Amniotic stem cell (primary cell): ENCODE measurements at places on chromosomes 3 and 15.

GRCh38 chr3:183050706-183051105, 48.6 kb downstream of the MCCC1 start:
- DNase-seq, result no peak

- DNase-seq, result no peak
These were observed 52.5 kb upstream of the AMOTL2 start for GRCh38 chr3:134426660-134427181.

GRCh38 chr3:190101320-190102011, 19.2 kb downstream of the P3H2 start:
- DNase-seq, result no peak

DNA sequence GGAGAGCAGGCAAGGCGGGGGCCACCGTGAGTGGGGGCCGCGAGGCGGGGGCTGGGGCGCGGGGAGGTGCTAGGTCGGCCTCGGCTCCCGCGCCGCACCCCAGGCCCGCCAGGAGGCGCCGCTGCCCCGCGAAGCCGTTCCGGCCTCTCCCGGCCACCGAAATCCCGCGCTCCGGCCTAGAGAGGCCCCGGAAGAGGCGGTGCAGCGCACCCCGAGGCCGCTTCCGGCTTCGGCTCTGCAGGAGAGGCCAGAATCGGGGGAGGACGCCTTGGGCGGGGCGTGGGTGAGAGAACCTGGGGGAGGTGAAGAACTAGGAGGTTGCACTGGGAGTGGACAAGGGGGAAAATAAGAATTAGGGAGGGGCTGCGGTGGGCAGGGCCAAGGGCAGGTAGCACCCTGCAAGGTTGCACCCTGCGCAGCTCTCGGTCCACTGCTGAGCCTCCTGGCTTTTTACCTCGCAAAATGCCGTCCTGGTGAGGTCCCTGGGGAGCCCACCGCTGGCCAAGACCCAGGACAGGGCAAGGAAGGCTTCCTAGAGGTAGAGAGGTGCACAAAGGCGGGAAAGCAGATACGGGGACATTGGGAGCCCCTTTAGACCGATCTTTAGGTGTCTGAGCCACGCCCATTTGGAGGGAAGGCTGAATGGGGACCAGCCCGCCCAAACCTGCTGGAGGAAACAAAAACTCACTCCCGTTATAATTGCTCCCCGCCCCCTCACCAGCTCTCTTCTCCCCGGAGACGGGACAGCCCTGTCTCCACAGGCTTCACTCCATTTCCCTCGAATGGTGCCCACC, 8.4 kb upstream of the GNAI2 start:
- DNase-seq, result peak; percentile 70

GRCh38 chr3:132629928-132630327, 29.7 kb downstream of the ACAD11 start:
- no peak for DNase-seq

DNA sequence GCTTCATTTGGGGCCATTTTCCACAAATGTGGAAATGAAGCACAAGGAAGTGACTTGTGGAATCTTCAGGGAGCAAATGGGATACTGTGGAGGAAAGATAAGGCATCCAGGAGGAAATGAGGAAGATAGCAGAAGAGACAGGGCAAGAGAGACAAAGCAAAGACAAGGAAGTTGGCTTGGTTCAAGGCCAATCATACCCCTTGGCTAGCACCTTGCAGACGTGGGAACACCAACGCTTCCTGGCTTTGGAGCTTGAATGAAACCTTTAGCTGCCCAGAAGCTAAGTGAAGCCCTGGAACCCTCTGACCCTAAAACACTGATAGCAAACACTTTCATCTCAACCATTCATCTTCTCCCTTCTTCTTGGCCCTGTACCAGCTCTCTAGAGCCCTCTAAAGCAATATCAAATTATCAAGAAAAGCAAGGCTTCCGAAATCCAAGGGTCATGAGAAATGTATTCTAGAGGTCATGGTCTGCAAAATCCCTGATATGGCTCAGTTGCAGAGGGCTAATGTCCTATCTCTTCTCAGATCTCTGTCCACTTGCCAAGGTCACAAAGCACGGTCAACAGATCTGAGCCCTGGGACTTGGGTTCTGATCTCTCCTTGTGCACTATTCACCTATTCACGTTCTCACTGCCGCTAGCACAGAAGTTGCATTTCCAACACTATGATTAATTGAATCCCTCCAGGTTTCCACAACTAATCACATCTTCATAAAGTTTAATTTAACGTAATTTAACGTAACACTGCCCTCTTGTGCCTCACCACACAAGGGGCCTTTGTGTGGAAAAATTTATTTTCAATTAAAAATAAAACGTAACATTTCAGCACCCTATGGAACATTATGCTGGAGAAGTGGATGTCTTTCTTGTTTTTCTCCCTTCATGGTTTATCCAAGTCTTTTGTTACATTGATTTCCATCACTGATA, 557.6 kb upstream of the ADAMTS9 start:
- peak; percentile 6 for DNase-seq

DNA sequence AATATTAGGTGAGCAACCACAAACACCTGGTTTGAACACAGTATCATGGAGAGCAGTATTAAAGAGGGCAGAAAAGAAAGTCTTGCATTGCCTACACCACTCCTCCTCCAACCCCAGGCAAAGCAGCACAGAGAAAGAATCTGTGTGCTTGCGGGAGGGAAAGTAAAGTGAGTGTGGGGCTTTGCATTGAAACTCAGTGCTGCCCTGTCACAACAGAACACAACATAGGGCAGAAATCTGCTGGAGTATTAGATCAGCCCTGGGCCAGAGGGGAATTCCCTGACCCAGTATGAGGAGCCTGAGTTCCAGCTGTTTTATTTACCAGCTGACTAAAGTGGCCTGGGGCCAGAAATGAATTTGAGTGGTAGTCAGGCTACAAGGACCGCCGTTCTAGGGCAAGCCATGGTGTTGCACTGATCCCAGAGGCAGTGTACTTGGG, 75.5 kb downstream of the SPATA16 start:
- DNase-seq, result no peak
